Pons (tissue), 1 donor: ENCODE measurements at places on chromosomes 16 and 17.

DNA sequence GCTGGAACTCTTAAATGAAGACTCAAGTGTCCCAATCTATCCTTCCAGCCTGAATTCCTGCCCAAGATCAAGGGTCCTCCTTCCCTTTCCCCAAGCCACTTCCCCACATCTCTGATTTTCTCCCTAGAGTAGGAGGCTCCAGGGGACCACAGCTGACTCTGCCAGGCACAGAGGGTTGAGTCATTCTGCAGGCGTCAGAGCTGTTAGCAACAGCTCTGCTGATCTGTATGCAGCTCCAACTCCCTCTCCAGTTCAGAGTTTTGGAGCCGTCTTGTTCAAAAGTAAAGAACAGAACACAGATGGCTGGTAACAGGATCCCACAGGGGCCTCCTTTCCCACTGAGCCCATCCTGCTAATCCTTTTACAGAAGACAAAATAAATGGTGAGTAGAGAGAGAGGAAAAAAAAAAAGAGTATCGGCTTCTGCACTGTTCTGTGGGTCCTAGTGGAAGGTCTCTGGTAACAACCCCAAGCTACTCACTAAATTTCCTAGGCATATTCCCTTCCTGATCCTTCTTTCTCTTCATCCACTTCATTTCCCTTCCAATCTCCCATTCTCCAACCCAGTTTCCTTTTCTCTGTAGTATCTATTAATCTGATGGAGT is 13.4 kb upstream of the TAOK1 start:
- DNase-seq = peak; percentile 96

- peak; percentile 97 for DNase-seq
Measured at GRCh38 chr16:8797364-8798173, at the start of the genes PMM2 and TMEM186. Gene PMM2, plus strand, starts transcription at chr16:8797839. Its CDS starts 44 bp downstream, at chr16:8797883. Gene TMEM186, minus strand, starts transcription at chr16:8797639. Its CDS starts 25 bp downstream, at chr16:8797614.

DNA sequence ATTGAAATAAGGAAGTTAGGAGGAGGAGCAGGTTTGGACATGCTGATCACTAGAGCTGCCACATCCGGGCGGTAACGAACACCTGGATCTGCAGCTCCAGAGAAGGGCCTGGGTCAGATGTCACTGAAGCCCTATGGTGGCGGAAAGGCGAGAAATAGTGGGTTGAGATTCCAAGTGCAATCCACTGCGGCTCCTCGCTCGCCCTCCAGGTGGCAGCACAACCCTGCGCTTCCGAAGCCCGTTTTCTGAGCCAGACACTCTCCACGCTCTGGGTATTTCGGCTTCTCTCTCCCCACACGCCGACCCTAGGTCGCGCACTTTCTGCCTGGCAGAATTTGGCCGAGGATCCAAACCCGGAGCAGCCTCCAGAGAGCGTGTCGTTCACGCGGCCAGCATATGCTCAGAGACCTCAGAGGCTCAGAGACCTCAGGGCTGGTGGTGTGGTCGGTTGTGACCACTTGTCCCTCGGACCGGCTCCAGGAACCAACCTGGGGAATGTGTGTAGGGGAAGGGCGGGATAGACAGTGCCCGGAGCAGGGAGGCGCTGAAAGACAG is 922 bp upstream of the SLC2A4 start:
- peak; percentile 67 for DNase-seq

- no peak for DNase-seq
Measured at GRCh38 chr16:27066668-27067537, at the start of gene C16orf82. Gene C16orf82, plus strand, starts transcription at chr16:27066927.

DNA sequence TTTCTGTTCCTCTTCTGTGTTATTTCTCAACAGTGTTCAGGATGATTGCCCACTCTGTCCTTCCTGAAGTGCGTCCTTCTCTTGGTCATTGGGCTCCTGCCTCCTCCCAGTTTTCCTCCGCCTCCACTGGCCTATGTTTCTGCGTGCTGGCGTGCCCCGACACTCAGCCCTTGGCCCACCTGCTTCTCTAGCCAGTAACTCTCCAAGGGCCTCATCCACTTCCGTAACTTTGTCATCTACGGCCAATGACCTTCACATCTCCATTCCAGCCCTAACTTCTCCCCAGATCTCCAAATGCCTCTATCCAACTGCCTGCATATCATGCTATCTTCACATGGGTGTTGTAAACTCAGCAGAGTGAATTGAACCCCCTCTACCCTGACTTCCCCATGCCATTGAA is 39.6 kb upstream of the RPL38 start:
- no peak for DNase-seq

DNA sequence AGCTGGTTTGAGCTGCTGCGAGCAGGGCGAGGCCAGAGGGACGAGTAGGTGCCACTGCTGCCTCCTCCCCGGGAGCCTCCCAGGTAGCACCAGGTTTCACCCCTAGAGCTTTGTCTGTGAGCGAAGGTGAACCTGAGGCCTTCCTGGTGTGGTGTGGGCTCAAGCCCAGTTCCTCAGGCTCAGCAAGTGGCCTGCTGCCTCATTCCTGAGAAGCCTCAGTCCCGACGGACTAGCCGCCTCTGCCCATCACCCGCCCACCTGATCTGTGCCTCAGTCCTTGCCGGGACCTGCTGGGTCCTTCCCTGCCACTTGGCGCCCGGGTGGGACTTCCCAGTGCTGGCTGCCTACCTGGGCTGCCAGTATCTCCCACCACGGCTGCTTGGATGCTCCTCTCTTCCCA is 1.7 kb downstream of the NLRC3 start:
- no peak for DNase-seq

GRCh38 chr17:4040784-4041183 is 76.5 kb upstream of the ATP2A3 start:
- no peak for DNase-seq

GRCh38 chr17:21282850-21283249 is 1.7 kb upstream of the MAP2K3 start:
- no peak for DNase-seq

DNA sequence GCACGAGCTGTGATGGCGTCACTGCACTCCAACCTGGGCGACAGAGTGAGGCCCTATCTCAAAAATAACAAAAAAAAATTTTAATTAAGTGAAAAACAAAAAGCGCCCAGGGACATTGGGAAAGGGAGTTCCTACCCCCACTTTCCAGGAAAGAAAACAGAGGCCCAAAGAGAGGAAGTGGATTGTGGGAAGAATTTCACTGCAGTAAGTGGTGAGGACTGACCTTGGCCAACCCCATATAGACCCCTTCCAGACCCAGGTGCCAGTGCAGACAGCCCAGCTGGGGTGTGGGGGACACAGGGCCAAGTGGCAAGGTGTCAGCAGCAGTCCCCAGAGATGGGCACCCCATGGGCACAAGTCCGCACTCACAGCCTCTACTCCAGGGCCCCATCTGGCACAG is 29.0 kb upstream of the KRT17 start:
- no peak for DNase-seq

GRCh38 chr17:38685491-38685890 is 10.7 kb upstream of the EPOP start:
- DNase-seq = peak; percentile 31

DNA sequence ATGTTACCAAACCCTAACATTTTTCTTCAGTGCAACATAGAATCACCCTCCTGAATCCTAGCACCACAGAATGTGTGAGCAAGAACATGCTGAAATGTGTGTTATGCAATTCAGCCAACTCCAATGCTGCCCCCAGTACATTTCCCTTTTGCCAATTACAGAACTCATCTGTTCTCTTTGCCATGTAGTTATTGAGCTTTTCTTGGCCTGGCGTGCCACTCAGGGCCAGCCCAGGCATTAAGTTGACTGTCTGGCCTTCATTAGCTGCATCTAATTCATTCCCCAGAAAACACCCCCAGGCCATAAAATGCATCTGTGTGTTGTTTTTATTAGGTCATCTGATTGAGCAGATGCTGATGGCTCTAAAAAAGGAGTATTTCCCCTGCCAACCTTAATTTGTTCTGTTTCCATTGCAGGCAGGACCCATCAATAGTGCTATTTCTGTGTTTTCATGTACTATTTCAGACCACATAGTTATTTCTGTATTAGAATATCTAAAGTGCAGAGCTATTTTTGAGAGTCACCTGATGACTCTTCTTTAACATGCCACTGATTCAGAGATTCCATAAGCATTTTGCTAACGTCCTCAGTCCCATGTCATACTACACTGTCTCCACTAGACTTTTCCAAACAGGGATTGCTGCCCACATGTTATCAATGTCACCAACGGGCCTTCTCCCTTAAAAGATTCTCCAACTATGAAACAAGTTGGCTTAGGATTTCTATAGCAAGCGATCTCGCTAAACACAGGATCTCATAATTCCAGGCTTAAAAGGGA is 969.7 kb downstream of the CDH11 start:
- no peak for DNase-seq

- DNase-seq = no peak
Measured at GRCh38 chr16:51549836-51550235, 398.8 kb upstream of the SALL1 start.

DNA sequence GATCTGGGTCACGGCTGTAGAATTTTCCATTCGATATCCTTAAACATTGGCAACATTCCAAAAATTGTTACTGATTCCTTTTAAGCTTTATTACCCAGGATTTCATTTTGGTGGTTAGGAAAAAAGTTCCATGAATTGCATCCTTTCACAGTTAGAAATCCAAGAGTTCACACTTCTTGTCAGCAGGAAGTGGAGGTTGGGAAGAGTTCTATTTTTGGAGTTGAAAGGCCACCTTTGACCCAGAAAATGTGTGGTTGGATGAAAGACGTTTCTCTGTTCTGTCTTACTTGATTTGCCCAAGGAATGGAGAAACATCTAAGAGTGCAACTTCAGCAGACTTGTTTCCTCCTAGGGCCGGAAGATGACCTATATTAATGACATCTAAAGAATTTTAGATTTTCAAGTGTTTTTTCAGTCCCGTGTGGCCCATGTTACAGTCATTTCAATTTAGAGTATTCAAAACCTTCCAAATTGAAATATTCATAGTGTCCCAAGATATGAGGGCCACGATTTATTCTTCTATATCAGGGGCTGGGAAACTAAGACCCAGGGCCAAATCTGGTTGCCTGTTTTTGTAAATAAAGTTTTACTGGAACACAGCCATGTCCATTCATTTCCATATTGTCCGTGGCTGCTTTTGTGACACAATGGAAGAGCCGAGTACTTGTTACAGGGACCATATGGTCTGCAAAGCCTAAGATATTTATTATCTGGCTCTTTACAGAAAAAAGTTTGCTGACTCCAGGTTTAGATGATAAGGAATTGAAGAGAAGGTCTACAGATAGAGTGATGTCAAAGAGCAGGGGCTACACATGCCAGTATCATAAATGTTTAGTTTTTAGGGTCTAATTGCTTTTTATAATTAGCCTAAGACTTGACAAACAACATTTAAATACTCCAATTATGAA is 50.2 kb downstream of the CDK5R1 start:
- DNase-seq = no peak

- DNase-seq = peak; percentile 22
Measured at GRCh38 chr16:51419768-51420167, 268.7 kb upstream of the SALL1 start.

GRCh38 chr17:12867726-12868125 is 78.4 kb downstream of the ARHGAP44 start:
- no peak for DNase-seq

- no peak for DNase-seq
Measured at GRCh38 chr17:39995438-39995837, 14.8 kb downstream of the PSMD3 start.

DNA sequence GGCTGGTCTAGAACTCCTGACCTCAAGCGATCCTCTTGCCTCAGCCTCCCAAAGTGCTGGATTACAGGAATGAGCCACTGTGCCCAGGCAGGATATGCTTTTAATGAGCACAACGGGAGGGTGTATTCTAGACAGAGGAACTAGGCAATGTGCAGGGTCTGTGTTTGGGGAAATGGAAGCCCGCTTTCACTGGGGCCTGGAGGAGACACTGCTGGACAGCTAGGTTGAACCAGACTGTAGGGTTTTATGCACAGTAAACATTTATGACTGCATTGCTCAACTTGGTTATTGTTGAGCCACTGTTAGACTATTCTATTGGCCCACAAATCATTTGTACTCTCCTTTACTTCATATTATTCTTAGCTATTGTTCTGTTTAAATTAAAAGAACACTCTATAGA is 10.2 kb upstream of the SIAH1 start:
- DNase-seq = no peak

GRCh38 chr16:50699326-50700159 is 6.1 kb downstream of the NOD2 start:
- DNase-seq = no peak

GRCh38 chr17:74042744-74043486 is 160.6 kb upstream of the RPL38 start:
- DNase-seq = peak; percentile 46

- no peak for DNase-seq
Measured at GRCh38 chr16:67989322-67990017, 9.2 kb upstream of the DPEP3 start.

GRCh38 chr17:77316191-77316641 is 175.4 kb downstream of the SEC14L1 start:
- DNase-seq = no peak

DNA sequence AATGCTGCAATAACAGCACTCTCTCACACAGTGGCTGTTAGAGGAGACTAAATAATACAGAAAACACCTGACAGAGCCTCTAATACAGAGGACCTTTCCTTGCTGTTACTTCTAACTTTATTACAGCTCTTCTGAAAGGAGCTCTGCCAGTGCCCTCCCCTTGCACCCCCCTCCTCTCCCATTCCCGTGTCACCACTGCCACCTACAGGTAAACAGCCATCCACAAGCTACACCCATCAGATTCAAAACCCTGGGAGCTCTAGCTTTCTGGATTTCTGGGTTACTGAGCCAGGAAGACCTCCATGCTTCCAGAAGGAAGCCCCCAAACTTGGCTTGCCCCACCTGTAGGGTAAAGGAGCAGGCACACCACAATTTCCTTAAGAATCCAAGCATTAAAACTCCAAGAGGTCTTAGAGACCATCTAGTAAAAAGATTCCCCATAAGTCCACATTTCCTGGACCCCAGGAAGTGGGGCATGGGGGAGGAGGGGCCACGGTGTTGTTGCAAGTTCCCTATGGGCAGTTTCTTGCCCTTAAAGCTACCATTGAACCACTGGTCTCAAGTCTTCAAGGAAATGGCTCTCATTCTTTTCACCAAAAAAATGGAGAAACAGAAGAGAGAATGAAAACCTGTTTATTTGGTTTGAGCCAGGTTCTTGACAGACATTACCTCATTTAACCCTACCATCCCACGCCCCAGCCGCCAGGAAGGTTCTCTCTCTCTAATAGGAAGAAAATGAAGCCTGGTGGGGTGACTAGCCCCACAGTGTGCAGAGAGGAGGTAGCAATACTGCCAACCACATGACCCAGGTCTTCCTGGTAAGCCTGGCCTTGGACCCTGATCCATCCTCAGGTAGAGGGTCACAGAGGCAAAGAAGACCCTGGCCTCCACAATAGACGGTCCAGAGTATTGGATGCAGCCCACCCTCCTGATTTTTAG is 52.8 kb downstream of the TOM1L2 start:
- DNase-seq = peak; percentile 89

DNA sequence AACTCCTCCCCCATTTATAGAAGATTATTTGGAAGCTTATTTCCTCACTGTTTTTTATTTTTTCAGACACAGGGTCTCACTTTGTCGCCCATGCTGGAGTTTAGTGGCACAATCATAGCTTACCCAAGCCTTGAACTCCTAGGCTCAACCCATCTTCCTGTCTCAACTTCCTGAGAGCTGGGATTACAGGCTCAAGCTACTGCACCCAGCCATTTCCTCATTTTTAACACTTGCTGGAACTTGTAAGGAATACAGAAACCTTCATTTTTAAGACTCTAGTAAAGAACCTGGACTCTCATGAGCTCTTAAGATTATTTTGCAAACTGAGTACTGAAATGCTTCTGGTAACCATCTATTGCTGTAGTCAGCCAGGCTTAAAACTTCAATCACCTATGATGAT is 29.9 kb downstream of the KANSL1 start:
- DNase-seq = no peak
